Stimulated activated CD8-positive, alpha-beta memory T cell treated with anti-CD3 and anti-CD28 coated beads, Interleukin-2, amount 100 ng/mL, for 1 hour (primary cell): ENCODE measurements at places on chromosomes 6 and 20.

- DNase-seq, result no peak
Measured at GRCh38 chr20:38023181-38024001, 9.9 kb downstream of the TTI1 start.

- no peak for DNase-seq
Measured at GRCh38 chr6:123333000-123333756, 303.6 kb downstream of the TRDN start.

GRCh38 chr20:50055524-50056083 is 57.3 kb downstream of the UBE2V1 start:
- DNase-seq, result no peak

GRCh38 chr6:26158076-26158580 is 70.9 kb downstream of the HFE start:
- peak; percentile 69 for DNase-seq
